ENCODE measurements at places on chromosomes 1 and 21.

GRCh38 chr1:110581682-110582145, 24.4 kb downstream of the KCNA2 start:
- peak; percentile 44 for DNase-seq

DNA sequence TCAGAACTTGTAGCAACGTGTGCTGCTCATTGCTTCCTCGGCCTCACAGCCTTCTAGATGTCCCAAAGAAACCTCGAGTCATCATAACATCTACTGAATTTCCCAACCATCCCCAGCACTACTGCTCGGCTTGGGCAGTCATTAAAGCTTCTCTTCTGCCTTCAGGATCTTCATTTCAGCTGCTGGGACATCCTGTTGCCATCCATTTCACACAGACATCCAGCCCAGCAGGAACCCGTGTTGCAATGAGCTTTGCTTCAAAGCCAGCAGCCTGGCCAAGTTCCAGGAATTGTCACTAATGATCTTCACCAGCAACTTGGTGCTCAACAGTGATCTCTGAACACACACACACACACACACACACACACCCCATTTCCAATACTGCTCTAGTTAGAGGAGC, 18.5 kb downstream of the WLS start:
- DNase-seq, result no peak

GRCh38 chr1:202143011-202143767, 1.3 kb downstream of the ARL8A start:
- DNase-seq, result no peak

GRCh38 chr1:36858981-36859380, 175.3 kb downstream of the GRIK3 start:
- no peak for DNase-seq

DNA sequence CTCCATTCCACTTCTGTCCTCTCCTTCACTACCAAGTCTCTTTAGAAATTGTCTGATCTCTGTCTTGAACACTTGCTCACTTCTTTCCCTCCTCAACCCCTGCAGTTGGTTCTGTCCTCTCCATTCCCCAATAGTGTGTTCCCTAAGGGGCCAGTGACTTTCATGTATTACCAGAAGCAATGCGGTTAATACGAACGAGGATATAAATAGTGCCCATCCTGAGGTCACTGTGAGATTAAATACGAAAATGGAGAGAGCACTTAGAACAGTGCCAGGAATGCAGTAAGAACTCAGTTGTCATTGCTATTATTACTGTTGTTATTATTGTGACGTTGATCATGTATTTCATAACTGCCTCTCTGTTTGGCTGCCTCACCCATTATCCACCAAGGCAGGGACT, 53.0 kb upstream of the ARTN start:
- no peak for DNase-seq

GRCh38 chr1:170414989-170415709, 116.8 kb upstream of the GORAB start:
- no peak for DNase-seq

DNA sequence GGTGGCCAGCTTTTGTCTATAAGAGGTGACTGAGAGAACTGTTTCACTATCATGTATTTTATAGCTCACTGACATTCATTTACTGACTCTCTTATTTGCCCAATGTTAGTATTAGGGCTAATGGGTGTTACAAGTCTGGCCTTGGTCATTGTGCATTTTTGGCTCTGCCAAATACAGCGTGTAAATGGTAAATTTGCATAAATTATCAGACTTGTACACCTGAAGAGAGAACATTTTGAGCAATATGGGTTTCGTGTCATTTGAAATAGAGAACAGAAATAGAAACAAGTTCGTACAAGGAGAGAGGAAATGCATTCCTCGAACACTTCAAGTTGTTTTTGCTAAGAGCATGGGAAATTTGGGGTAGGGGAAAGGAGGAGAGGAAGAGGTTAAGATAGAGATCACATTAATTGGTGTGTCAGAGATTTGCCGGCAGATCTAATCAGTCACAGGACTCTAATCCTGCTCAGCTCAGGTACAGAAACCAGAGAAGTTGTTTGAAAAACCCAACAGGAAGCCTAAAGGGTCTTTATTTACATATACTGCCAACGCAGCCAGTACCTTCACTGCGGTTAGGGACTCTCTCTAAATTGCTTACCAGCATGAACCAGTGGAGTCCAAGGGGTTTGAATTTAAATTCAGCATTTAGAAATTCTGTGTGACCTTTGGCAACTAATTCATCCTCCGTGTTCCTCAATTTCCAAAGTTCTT, 261.5 kb downstream of the GPATCH2 start:
- no peak for DNase-seq

DNA sequence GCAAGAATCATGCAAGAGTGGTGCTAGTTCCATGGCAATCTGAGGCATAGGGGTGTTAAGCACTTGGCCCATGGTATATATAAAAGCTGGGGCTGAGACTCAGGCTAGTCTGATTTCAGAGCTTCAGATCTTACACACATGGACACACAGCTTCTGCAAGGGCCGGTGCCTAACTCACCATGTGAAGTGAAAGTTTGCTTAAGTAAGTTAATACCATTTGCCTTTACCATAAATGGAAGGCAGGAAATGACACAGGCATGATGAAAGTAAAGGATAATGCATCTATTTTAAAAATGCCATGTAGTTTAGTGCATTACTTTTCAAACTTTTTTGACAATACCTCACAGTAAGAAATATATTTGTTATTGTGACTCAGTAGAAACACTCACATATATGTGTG, 122.6 kb downstream of the KCNJ6 start:
- no peak for DNase-seq

DNA sequence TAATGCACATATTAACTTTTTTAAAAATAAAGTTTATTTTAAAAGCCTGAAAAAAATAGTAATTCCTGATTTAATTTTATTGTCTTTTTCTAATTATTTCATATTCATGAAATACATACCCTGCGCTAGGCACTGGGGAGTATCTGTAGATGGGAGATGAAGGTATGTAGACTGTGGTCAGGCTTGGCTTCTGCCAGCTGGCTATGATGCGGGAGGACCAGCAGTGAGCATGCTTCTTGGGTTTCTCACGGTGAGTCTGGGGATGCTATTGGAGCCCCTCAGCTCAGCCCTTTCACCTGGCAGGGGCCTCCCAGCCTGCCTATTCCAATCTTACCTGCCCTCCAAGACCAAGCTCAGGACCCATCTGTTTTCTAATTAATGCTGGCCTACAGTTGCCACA, 138.4 kb downstream of the NOS1AP start:
- DNase-seq, result no peak

DNA sequence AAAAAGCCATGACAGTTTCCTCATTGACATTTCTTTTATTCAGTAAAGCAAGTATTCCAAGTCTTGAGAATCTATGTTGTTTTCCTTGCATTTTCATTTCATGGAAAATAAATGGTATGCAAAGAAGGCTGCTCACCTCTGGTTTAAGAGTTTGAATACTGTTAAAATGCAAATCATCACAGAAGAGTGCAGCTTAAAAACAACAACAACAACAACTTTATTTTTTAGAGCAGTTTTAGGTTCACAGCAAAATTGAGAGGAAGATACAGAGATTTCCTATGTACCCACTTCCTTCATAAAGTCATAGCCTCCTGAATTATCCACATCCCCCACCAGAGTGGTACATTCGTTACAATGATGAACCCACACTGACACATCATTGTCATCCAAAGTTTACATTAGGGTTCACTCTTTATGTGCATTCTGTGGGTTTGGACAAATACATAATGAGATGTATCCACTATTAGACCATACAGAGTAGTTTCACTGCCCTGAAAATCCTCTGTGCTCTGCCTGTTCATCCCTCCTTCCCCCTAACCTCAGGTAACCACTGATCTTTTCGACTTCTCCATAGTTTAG, 39.2 kb downstream of the CD2 start:
- DNase-seq, result no peak

GRCh38 chr21:28641731-28642130, 350.9 kb downstream of the LTN1 start:
- no peak for DNase-seq

GRCh38 chr1:25657121-25657882, 40.7 kb downstream of the MAN1C1 start:
- DNase-seq, result no peak

DNA sequence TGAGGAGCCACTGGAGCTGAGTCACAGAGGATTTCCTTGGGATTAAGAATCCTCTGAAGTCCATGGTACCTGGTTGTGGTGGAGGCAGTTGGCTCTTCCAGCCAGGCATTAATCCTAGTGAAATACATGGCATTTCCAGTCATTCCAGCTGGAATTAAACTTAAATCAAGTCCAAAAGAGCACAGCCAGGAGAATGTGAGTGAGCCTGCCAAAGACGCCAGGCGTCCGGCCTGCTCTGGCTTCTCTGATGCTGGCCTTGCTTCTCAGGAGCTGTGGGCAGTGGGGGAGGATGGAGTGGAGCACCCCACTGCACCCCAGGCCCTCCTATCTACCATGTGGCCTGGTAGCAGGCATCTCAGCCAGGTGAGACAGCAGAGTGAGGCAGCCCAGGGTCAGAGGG, 23.4 kb upstream of the TENT5C start:
- DNase-seq, result no peak

DNA sequence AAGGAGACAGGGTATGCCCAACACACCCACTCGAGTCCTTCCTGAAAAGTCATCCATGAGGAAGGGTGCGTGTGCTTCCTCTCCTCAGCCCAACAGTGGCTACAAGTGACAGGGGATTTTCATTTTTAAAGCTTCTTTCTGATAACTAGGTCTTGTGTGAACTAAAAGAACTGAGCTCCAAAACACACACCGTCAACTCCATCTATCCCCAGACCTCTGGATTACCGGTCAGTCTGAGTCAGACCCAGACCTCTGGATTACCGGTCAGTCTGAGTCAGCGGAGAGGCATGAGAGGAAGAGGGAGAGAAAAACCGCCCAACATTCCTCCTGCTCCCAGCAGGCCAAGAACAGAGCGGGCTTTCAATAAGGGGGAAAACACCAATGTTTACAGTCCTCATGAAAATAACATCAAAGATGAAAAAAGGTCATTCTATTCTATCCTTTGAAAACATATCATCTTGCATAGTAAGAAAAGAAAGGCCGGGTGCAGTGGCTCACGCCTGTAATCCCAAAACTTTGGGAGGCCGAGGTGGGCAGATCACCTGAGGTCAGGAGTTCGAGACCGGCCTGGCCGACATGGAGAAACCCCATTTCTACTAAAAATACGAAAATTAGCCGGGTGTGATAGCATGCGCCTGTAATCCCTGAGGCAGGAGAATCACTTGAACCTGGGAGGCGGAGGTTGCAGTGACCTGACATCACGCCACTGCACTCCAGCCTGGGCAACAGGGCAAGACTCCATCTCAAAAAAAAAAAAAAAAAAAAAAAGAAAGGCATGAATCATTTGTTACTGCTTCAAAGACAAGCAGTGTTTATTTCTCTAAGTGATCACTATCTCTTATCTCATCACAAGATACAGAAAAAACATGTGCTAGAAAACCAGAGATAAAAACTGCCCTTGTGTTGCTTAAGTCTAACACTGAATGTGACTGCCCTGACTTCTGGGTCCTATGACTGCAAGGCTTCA, 3.4 kb downstream of the PTTG1IP start:
- DNase-seq, result no peak

- no peak for DNase-seq
These were observed at the start of gene RCSD1 for GRCh38 chr1:167629681-167630567. RCSD1 (plus strand) TSS chr1:167630232; CDS start chr1:167630424, 192 bp downstream.

- DNase-seq, result no peak
These were observed 205.1 kb downstream of the PLA2G4A start for GRCh38 chr1:187033693-187034390.

DNA sequence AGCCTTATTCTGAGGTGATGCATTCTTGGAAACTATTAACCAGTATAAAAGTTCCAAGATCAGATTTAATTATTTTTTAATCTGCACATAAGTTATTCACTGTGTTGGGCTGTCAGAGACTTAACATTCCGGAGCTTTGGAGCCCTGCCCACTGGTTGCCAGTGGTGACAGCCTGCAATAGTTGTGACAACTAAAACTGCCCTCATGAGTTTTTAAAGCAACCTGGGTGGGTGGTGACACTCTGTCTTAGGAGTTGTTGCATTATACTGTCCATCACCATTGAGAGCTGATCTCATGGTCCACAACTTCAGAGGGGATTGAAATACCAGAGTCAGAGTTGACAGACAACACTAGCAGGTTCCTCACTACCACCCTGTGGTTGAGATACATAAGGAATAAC, 653.9 kb upstream of the USP24 start:
- DNase-seq, result no peak

DNA sequence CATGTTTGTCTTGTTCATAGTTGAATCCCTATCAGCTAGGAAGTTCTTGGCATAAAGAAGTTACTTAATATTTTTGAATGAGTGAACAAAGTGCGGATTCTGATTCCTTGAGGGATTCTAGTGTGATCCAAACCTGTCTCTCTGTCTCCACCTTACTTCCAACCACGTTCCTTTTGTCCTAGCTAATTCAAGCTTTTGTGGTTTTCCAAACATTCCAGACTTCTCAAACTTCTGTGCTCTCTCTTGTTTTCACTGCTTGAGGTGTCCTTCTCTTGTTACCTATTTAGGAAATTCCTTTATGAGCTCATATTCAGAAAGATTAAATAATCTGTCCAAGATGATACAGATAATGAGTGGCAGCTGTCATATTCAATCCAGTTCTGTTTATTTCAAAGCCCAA, 353.2 kb downstream of the PTBP2 start:
- DNase-seq, result no peak

GRCh38 chr1:64678366-64678765, 66.5 kb upstream of the RAVER2 start:
- no peak for DNase-seq

DNA sequence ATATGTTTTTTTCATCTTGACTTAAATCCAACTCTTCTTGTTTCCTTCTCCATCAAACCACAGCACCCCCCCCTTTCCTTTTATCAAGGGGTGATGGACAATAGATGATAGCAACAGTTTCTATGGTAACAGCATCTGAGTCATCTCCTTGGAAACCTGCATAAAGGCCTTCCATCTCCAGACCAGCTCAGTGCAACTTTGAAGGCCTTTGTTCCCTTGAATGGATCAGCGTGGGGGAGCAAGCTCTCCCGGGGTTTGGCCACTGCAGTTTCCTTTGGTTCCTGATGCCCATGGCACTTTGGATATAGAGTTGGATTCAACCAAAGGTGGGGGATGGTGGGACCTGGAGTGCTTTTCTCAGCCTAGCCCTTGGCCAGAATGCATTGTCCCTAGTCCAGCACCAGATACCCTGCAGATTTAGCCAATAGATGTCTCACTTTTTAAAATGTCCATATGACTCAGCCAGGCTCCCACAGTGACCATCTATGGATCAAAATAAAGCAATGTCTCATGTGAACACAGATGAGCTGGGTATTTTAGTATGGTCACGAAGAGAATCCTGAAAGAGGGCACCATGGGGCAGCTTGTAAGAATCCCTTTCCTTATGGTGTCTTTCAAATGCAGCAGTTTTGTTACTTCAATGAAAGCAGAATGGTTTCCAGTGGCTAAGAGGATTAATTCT, 127.7 kb downstream of the SPATA46 start:
- DNase-seq, result peak; percentile 15

- peak; percentile 30 for DNase-seq
These were observed 14.2 kb upstream of the SLC44A3 start for GRCh38 chr1:94805912-94806311.

DNA sequence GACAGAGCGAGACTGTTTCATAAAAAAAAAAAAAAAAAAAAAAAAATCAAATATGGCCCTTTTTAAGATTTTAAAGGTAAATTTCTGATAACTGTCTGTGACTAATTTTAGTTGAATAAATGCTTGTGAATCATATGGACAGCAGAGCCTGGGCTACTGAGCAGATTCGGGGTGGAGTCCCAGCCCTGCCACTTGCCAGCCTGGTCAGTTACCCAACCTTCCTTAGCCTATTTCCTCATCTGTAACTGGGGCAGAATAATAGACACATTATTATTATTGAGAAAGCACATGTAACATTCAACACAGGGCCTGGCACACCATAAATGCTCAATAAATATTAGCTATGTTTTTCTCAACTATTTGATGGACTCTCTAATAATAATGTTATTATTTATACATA, 11.2 kb upstream of the H3-3A start:
- DNase-seq, result no peak
